ENCODE measurements at places on chromosomes 7 and 10.

GRCh38 chr7:116588225-116588624, 63.4 kb downstream of the CAV1 start:
- DNase-seq = no peak

GRCh38 chr10:96238646-96239623, 32.4 kb downstream of the BLNK start:
- no peak for DNase-seq

DNA sequence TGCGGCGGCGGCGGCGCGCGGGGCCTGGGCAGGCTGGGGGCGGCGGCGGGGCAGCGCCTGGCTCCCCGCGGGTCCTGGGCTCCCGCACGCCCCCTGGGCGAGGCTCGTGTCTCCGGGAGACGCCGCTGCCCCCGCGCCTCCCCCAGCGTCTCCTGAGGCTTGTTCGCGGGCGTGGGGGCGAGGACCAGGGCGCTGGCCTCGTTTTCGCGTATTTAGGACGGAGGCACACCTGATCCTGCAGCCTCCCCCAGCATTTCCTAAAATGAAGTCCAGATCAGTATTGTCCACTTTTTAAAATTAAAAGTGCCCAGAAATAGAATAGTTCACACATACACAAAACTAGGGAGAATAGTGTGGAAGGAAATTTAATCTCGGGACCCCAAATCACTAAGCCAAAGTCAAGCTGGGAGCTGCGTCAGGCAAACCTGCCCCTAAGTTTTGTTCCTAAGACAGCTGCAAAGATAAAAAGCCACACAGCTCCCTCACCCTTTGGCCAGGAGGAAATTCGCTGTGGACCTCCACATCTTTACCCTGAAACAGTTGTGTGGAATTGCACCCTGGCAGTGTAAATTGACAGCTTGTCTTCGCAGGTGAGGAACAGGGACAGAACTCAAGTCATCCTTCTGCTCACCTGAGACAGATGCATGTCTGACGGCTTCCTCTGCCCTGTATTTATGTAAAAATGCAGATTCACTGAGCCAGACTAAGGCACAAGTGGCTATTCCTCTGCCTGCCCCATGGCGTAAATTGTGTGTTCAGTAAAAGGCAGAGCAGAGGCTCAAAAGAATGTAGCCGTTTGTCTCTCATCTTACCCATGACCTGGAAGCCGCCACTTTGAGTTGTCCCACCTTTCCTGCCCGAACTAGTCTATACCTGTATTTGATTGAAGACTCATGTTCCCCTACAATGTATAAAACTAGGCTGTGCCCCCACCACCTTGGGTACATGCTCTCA, 740 bp downstream of the GALNT11 start:
- no peak for DNase-seq

DNA sequence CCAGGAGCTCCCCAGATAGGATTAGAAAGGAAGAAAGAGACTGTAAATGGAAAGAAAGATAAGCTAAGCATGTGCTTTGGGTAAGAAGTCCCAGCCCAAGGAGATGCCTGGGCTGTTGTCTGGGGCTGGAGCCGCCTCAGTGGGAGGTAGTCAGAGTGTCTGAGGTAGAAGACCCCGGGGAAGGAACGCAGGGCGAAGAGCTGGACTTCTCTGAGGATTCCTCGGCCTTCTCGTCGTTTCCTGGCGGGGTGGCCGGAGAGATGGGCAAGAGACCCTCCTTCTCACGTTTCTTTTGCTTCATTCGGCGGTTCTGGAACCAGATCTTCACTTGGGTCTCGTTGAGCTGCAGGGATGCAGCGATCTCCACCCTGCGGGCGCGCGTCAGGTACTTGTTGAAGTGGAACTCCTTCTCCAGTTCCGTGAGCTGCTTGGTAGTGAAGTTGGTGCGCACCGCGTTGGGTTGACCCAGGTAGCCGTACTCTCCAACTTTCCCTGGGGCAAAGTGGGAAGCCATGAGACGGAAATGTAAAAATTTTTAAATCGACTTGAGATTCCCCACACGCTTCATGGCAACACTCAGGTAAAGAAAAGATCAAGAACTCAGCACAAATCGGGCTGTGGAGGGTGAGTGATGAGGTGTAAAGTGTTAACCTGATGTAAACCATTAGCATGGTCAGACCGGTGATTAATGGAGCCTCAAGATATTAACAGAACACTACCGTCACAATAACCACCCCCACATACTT, 1.3 kb downstream of the HOXA1 start:
- DNase-seq = no peak

GRCh38 chr10:93465806-93466675, 16.1 kb downstream of the MYOF start:
- no peak for DNase-seq

GRCh38 chr7:47034180-47034579, 547.7 kb downstream of the TNS3 start:
- DNase-seq = no peak

DNA sequence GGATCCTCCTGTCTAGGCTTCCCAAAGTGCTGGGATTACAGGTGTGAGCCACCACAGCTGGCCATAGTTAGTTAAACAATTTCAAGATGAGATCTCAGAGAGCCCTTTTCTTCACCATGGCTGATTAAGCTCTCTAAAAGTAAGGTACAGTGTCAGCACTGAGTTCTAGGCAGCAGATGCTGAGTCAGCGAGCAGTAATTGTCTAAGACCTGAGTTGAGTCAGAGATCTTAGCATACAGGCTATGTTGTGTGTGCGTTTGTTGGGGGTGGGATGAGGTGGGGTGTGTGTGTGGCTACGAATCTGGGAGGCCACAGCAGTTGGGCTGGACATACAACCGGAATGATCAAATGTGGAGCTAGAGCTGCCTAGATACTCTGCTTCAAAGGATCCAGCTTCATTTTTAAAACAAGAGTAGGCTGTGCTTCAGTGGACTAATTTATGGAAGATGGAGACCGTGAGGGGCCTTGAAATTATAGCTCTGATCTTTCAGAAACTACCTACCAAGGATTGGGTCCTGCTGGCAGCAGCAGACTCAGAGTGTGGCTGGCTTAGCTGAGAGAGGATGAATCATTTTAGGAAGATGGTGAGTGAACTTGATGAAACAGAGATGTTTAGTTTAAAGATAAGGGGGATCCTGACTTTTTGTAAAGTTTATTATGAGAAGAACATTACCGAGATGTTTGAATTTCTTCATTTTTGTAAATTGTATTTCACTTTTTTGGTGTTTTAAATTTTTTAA, 17.5 kb upstream of the MTPN start:
- DNase-seq = no peak

DNA sequence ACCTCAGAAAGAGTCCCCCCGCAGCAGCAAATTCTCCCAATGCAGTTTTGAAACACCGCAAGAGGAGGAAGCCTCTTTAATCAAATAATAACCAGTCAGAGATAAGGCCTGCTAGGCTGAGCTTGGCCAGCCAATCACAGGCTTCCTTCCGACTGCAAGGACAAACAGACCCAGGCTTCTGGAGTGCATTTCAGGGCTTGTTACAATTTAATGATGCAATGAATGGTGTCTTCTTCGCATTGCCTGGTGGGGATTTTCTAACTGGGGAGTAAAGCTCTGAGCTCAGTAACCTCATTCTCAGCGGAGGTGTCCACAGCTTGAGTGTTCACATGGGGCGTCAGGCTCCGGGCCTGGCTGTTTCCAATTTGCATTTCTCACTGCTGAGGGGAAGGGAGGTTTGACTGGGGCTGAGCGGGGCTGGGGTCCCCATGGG, 31.8 kb upstream of the GPAM start:
- no peak for DNase-seq

GRCh38 chr7:55502858-55503440, 69.4 kb downstream of the VOPP1 start:
- no peak for DNase-seq

GRCh38 chr10:114881417-114881816, 56.6 kb upstream of the TRUB1 start:
- DNase-seq = no peak

- no peak for DNase-seq
Measured at GRCh38 chr7:121006711-121007315, 18.3 kb downstream of the CPED1 start.

GRCh38 chr10:77514870-77515269, 122.7 kb downstream of the KCNMA1 start:
- DNase-seq = no peak

GRCh38 chr10:58305821-58306220, 29.0 kb upstream of the UBE2D1 start:
- no peak for DNase-seq

GRCh38 chr7:35975851-35976454, 175.1 kb downstream of the SEPTIN7 start:
- DNase-seq = peak; percentile 54

GRCh38 chr10:131728286-131729228, 172.3 kb upstream of the PPP2R2D start:
- no peak for DNase-seq

GRCh38 chr10:114207349-114207748, 28.2 kb downstream of the TDRD1 start:
- no peak for DNase-seq

DNA sequence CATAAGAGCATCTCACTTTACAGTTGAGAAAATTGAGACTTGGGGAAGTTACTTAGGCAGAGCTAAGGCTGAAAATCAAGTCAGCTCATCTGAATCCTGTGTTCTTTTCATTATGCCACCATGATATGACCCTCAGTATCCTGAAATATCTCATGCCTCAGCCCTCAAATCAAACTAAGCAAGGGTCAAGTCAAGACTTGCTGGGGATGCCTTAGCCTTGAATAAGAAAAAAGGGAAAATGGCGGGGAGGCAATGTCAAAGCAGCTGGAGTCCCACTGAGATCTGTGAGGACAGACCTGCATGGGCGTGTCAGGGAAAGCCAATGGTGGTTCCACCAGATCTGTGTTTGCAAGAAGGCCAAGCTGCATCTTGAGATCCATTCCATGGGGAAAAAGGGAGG, 91.0 kb upstream of the CACUL1 start:
- no peak for DNase-seq

GRCh38 chr7:12757443-12757842, 70.0 kb downstream of the ARL4A start:
- no peak for DNase-seq

- peak; percentile 32 for DNase-seq
Measured at GRCh38 chr10:124354411-124355382, 64.0 kb downstream of the OAT start.

DNA sequence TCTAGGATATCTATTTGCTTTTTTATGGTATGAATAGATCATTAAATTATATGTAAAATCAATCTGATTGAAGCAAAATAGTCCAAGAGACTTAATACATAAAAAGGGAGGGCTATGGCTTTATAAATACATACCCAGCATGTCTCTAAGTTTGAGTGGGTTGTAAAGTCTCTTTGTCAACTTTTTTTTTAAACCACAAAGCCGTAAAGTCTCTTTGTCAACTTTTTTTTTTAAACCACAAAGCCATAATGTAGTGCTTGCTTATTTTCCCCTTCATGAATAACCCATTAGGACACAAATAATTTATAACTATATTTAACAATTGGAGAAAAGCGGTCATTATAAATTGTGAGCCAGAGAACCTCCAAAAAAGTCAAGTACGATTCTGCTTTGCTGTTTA, 5.7 kb downstream of the HECTD2 start:
- no peak for DNase-seq

DNA sequence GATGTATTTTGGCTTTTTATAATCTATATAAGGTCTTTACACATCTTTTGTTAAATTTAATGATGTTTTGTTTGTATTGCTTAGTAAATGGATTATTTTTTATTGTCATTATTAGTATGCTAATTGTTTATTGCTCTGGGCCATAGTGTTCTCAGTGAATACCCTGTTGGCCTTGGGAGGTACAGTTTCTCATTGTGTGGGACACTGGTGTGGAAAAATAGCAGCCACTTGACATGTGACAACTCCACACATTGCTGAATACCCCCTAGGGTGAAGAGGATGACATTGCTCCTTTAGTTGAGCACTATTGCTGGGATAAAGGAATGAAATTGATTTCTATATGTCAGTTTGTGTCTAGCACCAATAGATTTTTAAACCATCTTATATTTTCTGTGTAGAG, 130.9 kb downstream of the CCNY start:
- no peak for DNase-seq

GRCh38 chr7:2497065-2497464, 20.9 kb upstream of the GRIFIN start:
- no peak for DNase-seq

- DNase-seq = no peak
Measured at GRCh38 chr7:39130274-39130673, 152.6 kb downstream of the POU6F2 start.

- no peak for DNase-seq
Measured at GRCh38 chr7:1030444-1031070, 13.8 kb upstream of the GPR146 start.

DNA sequence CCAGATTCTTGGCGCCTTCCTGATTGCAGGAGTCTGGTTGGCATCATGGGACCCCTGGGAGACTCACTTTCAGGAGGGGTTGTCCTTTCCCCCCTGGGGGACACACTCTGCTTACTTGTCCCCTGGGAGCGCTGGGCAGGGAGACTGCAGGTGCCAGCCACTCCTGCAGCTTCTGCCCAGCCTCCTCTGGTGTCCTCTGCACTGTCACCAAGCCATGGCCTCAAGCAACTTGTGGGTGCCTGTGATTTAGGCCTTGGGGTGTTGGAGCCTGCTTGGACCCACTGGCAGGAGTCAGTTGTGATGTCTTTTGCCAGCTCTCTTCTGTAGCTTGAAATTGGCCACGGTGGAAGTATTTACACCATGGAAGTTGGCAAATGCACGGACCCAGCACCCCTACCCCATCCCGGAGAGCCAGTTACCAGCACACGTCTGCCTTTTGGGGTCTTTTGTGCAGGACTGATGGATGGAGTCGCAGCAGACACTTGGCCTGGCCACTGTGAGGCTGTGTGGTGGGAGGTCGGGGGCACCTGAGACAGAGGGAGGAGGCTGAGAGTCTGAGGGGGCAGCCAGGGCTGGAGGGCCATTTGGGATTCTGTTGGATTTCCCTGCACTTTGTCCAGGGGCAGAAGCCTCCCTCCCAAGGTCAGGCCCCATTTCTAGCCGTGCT, 104.7 kb downstream of the LHPP start:
- no peak for DNase-seq

DNA sequence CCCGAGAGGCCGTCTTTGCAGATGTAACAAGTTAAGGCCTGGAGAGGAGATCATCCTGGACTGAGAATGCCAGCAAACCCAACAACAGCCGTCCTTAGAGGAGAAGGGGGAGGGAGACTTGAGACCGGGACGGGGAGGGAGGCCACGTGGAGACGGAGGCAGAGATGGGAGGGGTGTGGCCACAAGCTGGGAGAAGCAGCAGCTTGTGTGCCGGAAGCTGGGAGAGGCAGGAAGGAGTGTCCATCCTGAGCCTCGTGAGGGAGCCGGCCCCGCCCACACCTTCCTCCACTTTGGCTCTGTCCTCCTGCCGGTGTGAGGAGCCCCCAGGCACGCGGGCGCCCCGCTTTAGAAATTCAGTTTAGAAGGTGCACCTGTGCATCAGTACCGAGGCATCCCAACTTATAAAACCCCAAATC, 95.7 kb downstream of the DNAJB6 start:
- no peak for DNase-seq

DNA sequence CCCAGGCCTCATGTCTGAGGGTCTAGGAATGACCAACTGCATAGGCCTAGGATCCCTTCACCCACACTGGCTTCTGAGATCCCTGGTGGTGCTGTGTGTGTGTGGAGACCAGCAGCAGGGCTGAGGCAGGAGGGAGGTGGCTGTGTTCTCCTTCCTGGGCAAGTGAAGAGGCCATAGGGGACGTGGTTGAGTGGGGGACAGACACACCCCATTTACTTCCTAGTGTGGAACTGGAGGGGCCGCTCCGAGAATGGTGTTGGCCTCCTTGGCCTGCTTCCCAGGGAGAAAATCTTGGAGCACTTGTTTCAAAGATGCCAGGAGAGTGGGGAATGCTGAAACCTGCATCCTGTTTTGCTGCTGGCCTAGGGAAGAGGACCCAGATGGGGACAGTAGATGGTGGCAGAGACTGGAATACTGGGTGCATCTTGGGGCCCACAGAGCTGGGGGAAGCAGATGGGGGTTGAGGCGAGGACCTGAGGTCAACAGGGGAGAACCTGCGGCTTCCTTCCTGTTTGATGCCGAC, 19.1 kb downstream of the UBTD1 start:
- DNase-seq = no peak
